ENCODE measurements at places on chromosomes 3 and 15. TPM values are rescaled to one million over a fixed set of nuclear protein-coding genes. Genes with fewer than 3 reads are reported as not detected.

Gene FETUB
- not detected for total RNA-seq

Gene A4GNT
- total RNA-seq = not detected

DNA sequence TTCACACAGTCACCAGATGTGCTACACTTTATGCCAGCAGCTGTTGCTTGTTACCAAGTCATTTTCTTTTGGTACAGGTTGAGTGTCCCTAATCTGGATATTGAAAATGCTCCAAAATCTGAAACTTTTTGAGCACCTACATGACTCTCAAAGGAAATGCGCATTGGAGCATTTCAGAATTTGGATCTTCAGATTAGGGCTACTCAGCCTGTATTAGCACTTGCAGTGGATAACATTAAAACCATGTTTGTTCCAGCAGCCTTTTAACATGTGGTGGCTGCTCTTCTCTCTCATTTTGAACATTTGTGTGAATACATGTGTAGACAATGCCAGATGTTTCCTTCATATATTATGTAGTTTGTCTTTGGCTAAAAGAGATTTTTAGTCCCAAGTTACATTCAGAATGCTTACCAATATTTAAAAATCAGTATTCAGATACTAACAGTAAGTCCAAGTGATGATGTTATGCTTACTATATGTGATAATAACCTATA, 230.9 kb upstream of the UBE2E1 start:
- no peaks in the 10 kb centered on the region for H3K4me1 ChIP-seq
- DNase-seq = no peak
- no peak overlapping the region for H3K27ac ChIP-seq
- H3K4me3 ChIP-seq = no peak overlapping the region
- peaks cover 13% of the 10 kb centered on the region for H3K36me3 ChIP-seq
- no peaks in the 10 kb centered on the region for H3K27me3 ChIP-seq

GRCh38 chr3:149449182-149449581, 25.3 kb upstream of the TM4SF4 start:
- no peaks in the 10 kb centered on the region for H3K36me3 ChIP-seq
- no peaks in the 10 kb centered on the region for H3K27me3 ChIP-seq
- no peak overlapping the region for H3K27ac ChIP-seq
- no peaks in the 10 kb centered on the region for H3K4me1 ChIP-seq
- H3K4me3 ChIP-seq = no peak overlapping the region

Gene KCNAB1
- not detected for total RNA-seq

DNA sequence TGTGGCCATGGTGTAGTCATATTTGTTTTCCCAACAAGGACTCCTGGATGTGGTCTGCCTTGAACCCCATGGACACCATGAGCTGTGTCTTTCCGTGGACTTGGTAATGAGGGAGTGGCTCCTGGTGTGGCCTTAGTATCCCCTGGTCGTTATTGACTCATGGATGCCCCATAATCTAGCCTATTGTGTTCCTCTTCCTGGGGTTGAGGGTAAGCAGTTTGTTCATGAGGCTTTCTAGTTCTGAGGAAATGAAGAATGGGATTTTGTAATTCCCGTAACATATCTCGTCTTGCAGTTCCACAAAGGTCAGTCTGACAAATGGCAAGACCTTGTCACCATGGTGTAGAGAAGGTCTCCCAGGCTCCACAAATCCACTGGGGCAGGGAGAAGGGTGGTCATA, 22.6 kb downstream of the RAB7A start:
- no peak overlapping the region for H3K27ac ChIP-seq
- DNase-seq = no peak
- no peak overlapping the region for H3K4me3 ChIP-seq
- H3K4me1 ChIP-seq = peaks cover 47% of the 10 kb centered on the region
- H3K27me3 ChIP-seq = no peaks in the 10 kb centered on the region

Data from activated naive CD8-positive, alpha-beta T cell treated with anti-CD3 and anti-CD28 coated beads for 36 hours (primary cell).